Smooth muscle cell of the umbilical artery (primary cell): ENCODE measurements at places on chromosomes 1 and 21. TPM values are rescaled to one million over a fixed set of nuclear protein-coding genes. Genes with fewer than 3 reads are reported as not detected.

The SERPINC1 gene
- total RNA-seq: 0.30 TPM in 1 of 2 replicates, not detected in the other

The FASLG gene
- total RNA-seq: not detected in 2 replicates

The PROX1 gene
- total RNA-seq: under 0.01 and 0.51 TPM in 2 replicates

The CR1 gene
- not detected in 2 replicates for total RNA-seq

The DDAH1 gene
- 41.3 and 79.6 TPM in 2 replicates for total RNA-seq

The GJA9 gene
- total RNA-seq: not detected in 2 replicates

The FAM167B gene
- 0.78 TPM in 1 of 2 replicates, not detected in the other for total RNA-seq

The FAM131C gene
- total RNA-seq: under 0.01 and 0.37 TPM in 2 replicates

The RSPH1 gene
- total RNA-seq: not detected in 2 replicates

The PCSK9 gene
- total RNA-seq: 0.89 and 2.4 TPM in 2 replicates

The GSTM1 gene
- 0.51 and 9.8 TPM in 2 replicates for total RNA-seq

The MMP23B gene
- 17.6 and 23.2 TPM in 2 replicates for total RNA-seq

The C4BPB gene
- not detected in 2 replicates for total RNA-seq

The OR10T2 gene
- not detected in 2 replicates for total RNA-seq

The NTNG1 gene
- 0.30 and 2.2 TPM in 2 replicates for total RNA-seq

The ANXA9 gene
- 0.05 TPM in 1 of 2 replicates, not detected in the other for total RNA-seq

The ERG gene
- 0.59 and 0.92 TPM in 2 replicates for total RNA-seq

The C1orf141 gene
- total RNA-seq: not detected in 2 replicates

The HMGN1 gene
- 250 and 289 TPM in 2 replicates for total RNA-seq

The PGLYRP3 gene
- total RNA-seq: not detected in 2 replicates

The BACH1 gene
- total RNA-seq: 72.8 and 132 TPM in 2 replicates

The ZNF648 gene
- not detected in 2 replicates for total RNA-seq

The FGR gene
- total RNA-seq: not detected in 2 replicates

The TFF3 gene
- total RNA-seq: not detected in 2 replicates

The LEMD1 gene
- total RNA-seq: not detected in 2 replicates

The TPTE gene
- not detected in 2 replicates for total RNA-seq

The SLC35A3 gene
- 34.7 and 51.5 TPM in 2 replicates for total RNA-seq

The FNDC10 gene
- total RNA-seq: 2.1 and 2.6 TPM in 2 replicates

The PLA2G2F gene
- not detected in 2 replicates for total RNA-seq

The COL8A2 gene
- 9.2 and 19.6 TPM in 2 replicates for total RNA-seq

The S100A7A gene
- not detected in 2 replicates for total RNA-seq

The NBPF20 gene
- total RNA-seq: 3.0 and 9.5 TPM in 2 replicates

The SELP gene
- total RNA-seq: not detected in 2 replicates

The CELA3A gene
- total RNA-seq: not detected in 2 replicates

The TRNP1 gene
- total RNA-seq: 14.8 and 17.0 TPM in 2 replicates

The C1orf116 gene
- total RNA-seq: 0.05 TPM in 1 of 2 replicates, not detected in the other

The ADIPOR1 gene
- 120 TPM in 2 replicates for total RNA-seq
